ENCODE measurements at places on chromosomes 1 and 21.

DNA sequence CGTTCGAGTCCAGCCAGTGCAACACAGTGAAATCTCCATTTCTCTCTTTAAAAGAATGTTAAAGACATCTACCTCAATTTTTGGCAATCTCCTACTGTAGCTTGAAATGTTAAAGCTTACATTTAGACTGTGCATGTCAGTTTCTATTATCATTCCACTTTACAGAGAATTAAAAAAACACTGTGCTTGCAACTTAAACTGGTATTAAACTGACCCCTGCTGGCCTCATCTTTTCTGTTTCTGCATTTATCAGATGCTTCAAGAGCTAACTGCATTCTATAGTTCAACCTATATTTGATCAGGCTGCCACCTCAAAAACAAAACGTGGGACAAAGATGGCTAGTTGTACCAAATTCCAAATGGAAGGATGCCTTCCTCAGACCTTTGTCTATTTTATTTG, 226.5 kb downstream of the SMYD3 start:
- DNase-seq, result peak; percentile 61

- peak; percentile 28 for DNase-seq
Observed at GRCh38 chr1:179883745-179884138, 1.7 kb downstream of the TOR1AIP1 start.

DNA sequence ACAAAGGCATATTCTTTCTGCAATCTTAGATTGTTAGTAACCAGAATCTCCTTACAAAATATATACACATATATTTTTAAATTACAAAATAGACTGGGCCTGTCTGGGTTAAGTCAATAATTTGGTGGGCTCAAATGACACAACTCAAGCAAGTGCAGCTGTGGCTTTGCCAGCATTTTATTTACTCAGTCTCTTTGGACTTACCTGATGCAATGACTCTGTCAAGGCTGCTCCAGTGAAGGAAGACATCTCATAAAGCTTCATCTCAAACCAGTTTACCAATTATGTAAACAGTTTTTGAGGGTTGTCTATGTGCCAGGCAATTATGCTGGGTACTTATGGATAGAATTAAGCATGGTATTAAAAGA, 22.8 kb upstream of the ABCA4 start:
- no peak for DNase-seq

DNA sequence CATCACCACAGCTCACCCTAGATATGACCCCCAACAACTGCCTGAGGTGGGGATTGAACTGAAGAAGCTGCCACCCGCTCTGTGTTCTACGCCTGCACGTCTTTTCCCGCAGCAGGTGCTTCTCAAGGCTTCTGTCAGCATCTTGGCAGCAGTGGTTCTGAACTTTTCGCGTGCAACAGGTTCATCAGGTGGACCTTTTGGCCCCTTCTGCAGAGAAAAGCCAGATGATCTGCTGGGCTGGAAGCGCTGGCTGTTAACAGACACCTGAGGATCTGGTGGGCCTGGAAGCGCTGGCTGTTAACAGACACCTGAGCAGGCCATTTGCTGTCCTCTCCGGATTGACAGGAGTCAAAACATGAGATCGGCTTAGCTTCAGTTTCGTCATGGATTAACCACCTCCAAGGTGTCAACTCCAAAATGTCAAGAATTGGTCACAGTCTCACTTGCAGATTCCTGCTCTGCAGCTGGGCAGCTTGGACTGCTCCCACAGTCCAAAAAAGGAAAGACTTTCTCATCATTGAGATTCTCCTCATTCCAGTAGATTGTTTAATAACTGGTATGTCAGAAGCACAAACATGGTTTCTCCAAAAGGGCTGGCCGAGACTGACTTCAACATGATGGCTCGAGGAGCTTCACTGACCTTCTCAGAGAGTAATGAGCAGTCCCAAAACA, 4.7 kb downstream of the C1orf174 start:
- no peak for DNase-seq

DNA sequence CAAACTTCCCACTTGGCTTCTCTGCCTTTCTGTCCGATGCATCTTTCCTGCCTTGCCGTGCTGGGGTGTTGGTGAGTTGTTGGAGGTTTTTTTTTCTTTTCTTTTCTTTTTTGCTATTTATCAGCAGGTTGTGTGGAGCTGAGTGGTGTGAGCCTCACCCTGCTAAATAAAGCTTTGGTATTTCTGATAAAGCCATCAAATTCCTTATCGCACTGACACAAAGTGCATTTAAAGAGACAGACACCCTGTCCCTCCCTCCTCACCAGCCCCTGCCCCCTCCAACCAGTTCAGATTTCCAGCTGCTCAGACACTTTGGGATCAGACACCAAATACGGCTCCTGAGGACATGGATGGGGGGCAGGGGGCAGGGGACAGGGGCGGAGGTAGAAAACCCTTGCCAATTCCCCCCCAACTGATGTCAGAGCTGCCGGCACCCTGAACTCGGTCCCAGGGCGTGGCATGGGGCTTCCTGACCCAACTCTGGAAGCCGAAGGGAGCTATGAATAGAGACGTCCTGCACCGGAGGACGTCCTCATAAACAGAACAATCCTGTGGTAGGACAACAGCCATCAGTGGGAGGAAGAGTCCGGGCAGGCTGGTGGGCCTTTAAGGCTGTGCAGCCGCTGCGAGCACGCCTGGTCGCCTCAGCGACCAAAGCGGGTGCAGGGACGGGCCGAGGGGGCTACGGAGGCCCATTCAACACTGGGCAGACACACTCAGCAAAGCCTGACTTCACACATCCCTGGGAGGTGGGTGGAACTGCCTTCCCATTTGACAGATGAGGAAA, 79.0 kb downstream of the CASZ1 start:
- DNase-seq, result peak; percentile 48

DNA sequence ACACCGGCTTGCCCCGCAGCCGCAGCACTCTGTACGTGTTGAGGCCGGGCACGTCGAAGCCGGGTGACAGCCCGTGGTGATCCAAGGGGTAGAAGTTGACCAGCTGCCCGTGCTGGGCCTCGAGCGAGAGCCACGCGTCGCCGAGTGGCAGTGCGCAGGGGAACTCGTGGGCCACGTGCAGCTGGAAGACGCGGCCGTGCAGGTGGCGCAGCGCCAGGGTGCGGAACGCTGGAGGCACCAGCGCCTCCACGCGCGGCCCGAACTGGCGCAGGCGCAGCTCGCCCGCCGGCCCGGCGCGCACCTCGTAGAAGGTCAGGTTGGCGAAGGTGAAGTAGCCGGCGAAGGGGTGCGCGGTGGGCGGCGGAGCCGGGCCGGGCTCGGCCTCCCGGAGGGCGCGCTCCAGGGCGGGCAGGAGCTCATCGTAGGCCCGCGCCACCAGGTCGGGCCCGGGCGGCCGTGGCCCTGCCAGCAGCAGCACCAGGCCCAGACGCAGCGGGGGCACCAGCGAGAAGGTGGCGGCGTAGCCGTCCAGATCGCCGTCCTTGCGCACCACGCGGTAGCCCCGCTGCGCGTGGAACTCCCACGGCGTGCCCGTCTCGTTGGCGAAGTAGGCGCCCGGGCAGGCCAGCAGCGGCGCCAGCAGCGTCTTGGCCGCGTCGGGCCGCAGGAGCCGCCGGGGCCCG, 19.5 kb downstream of the LACTBL1 start:
- no peak for DNase-seq

GRCh38 chr1:37479255-37480124, 5.1 kb downstream of the ZC3H12A start:
- DNase-seq, result no peak

DNA sequence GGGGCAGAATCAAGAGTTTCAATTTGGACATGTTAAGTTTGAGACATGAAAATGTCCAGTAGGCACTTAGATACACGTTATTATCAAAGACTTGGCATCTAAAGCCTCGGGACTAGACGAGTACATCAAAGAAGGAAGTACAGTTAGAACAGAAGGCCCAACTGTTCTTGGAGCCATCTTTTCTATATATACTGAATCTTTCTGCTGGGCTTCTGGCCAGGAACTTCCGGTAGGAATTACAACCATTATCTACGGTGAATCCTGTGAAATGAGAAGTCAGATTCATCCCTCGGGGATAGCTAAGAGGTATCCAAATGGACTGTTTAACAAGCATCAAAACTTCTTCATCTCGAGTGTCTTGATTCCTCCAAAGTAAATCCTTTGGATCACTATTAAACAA, 34.4 kb upstream of the NRDC start:
- DNase-seq, result no peak

- DNase-seq, result no peak
Observed at GRCh38 chr21:44868707-44869106, 4.8 kb downstream of the PTTG1IP start.

DNA sequence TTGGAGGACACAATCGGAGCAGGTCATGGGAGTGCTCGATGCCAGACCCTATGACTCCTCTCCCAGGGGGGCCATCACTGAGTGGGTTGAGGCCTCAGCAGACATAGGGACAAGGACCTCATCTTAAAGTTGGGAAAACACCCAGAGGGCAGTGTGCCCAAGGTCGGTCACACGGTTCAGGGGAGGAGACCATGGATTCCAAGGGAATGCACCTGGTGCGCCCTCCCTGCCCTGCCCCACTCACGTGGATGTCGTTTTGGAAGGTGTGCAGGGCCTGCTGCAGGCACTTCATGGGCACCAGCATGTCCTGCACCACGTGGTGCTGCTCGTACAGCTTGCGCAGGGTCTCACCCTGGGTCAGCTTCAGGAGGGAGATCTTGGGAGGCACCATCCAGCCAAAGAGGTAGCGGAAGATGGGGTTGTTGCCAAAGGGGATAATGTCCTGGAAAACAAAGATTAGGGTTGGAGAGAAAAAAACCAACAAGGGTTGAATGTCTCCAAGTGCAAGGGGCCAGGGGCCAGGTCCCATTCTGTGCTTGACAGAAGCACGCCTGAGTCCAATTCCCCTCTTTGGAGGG, 33.1 kb downstream of the DHCR24 start:
- DNase-seq, result no peak

DNA sequence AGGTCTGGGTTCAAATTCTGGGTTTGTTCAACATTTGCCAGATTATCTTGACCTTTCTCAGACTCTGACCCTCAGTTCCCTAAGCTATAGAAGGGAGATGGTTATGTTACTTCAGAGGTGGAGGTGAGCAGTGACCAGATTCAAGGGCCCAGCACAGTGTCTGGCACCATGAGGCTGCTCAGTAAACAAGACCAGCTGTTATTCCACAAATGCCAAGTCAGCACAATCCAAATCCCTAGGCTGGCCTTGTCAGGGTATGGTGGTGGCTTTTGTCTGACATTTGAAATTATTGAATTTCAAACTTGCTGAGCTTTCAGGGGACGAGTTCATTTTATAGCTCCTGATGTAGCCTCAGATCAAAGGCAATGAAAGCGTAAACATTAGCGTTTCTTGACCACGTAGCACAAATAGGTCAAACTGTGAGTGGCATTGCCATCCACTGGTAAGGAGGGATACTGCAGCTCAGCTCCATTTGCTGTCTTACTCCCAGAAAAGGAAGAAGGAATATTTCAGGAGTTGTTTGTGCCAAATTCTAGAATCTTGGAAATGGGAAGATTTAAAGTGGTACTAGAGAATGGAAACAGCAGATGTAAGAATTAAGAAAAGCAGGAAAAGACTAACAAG, 94.3 kb upstream of the EDN2 start:
- DNase-seq, result peak; percentile 32

DNA sequence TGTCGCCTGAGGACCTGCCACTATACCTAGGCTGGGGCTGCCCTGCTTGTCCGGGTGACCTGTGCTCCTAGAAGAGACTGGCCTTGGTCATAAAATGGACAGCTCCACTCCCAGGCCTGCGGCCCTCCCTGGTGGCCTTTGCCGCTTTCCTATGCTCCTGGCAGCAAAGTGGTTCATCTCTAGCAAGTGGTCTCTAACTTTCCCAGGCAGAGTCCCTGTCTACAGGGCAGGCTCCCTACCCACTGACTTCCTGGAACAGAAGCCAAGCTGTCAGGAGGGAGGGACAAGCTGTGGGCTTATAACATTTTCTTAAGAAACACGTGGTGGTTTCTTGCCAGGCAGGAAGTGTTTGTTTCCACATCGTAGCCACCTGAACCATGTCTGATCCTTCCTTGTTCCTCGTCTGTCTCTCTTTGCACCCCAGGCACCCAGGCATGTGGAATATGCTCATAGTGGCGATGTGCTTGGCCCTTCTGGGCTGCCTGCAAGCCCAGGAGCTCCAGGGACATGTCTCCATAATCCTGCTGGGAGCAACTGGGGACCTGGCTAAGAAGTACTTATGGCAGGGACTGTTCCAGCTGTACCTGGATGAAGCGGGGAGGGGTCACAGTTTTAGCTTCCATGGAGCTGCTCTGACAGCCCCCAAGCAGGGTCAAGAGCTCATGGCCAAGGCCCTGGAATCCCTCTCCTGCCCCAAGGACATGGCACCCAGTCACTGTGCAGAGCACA, 10.1 kb downstream of the H6PD start:
- no peak for DNase-seq

GRCh38 chr1:78839704-78840277, 166.7 kb downstream of the ADGRL4 start:
- peak; percentile 59 for DNase-seq

- DNase-seq, result no peak
Observed at GRCh38 chr1:151511636-151512215, 539 bp downstream of the CGN start.

- DNase-seq, result no peak
Observed at GRCh38 chr1:76408303-76408702, 333.8 kb downstream of the ST6GALNAC3 start.

DNA sequence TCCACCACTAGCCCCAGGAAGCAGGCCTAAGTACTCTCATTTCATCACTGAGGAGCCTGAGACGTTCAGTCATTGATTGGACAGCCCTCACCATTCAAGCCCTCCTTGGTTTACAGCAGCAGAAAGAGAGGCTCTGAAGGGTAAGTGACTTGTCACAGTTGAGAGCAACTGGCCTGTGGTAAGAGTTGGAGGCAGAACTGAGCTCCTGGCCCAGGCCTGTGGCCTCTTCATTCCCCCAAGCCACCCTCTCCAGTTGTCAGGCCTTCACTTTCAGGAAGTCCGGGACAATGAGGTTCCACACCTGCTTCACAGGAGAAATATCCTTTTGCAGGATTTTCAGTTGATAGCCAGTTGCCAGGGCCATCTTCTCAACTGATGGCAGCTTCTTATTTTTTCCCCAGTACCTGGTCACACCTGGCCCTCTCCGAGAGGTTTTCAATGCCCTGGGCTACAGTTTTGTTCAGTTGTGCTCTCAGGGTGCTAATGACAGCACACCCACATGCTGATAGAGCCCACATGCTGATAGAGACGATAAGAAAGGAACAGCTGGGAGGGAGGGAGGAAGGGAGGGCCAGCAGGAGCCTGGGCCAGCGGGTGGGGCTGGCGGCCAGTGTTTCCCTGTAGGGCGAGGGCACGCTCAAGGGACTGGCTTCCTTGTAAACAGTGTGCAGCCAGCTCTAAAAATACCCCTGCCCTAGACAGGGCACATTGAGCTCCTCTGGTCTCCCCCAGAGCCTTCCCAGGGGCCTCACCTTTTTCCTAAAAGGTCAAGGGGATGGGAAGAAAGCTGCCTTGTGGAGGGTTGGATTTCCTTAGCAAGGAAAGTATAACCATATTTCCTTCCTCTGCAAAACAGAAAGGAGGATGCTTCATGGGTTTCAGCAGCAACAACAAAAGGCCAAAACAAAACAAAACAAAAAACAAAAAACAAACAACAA, 112.7 kb upstream of the JUN start:
- DNase-seq, result no peak

Data from cardiac muscle cell (in vitro differentiated cells and primary cell).